Tibial nerve (tissue), 4 donors: ENCODE measurements at places on chromosomes 11 and 22. TPM values are rescaled to one million over a fixed set of nuclear protein-coding genes. Genes with fewer than 3 reads are reported as not detected.

DNA sequence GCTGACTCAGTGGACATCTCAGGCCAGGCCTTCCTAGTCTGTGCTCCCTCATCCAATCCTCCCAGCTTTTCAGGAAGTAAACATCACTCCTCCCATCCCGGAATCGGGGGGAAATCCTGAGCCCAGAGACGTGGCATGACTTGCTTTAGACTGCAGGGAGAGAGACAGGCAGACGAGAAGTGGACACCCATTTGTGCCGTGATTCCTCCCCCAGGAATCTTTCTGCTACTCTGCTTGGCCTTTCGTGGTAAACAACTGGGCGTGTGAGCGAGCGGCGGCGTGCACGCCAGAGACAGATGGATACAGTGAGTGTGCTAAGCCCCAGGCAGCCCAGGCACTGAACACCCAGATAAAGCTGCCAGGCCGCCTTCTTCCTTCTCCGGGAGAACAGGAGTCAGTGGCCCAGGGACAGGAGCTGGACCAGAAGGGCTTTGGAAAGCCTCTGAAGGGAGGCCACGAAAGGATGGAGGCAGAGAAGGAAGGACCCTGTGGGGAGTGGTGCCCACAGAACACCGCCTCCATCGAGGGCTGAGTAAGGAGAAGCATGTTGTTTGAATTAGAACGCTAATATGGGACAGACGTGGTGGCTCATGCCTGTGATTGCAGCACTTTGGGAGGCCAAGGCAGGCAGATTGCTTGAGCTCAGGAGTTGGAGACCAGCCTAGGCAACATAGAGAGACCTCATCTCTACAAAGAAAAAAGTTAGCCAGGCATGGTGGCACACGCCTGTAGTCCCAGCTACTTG, 53.0 kb upstream of the PRR5 start:
- DNase-seq, result no peak

Gene USH1C
- total RNA-seq, result not detected

Gene TBX10
- not detected for total RNA-seq

DNA sequence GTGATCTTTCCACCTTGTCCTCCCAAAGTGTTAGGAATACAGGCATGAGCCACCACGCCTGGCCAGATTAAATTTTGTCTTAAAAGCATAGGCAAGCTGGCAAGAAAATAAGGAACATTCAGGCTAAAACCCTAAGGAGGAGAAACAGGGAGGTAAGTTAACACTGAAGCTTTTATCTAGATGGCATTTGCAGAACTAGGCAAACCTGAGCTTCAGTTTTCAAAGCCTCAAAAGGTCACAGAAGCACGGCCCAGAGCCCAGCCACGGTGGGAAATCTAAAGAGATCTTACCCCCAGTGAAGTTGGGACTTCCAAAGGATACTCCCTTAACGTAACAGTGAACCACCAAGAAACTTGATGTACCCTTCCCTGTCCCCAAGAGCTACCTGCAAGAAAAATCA, 28.4 kb downstream of the PC start:
- DNase-seq, result no peak

GRCh38 chr22:47604563-47604962, 842.1 kb downstream of the TBC1D22A start:
- DNase-seq, result no peak

DNA sequence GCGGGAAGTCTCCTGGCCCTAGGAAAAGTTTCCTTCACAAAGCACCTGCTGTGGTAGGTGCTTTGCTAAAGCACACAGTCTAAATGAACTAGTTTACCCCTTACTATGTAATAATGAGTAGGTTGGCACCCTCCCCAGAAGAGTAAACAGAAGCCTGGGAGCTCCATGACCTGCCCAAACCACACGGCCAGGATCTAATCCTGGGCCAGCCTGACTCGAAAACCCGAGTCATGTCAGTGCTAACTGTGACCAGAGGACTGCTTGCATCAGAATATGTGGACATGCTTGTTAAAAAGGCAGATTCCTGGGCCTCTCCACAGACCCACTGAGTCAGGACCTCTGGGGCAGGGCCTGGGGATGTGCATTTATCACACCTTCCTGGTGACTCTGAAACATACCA, 67.7 kb downstream of the PANX1 start:
- DNase-seq, result no peak

- no peak for DNase-seq
Measured at GRCh38 chr11:11476971-11477645, 124.1 kb upstream of the CSNK2A3 start.

DNA sequence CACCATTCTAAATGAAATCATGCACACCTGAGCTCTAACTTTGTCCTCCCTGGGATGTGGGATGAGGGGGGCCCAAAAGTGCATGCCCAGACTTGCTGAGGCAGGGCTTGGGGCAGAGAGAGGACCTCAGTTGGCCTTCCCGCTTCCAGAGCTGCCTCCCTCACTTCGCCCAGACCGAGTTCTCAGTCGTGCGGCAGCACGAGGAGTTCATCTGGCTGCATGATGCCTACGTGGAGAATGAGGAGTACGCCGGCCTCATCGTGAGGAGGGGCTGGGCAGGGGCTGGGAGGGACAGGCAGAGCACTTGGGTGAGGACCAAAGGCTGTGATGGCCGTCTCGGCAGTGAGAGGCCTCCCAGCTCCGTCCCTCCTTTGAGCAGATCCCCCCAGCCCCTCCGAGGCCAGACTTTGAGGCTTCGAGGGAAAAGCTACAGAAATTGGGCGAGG, 8.2 kb downstream of the CFL1 start:
- no peak for DNase-seq

- no peak for DNase-seq
Measured at GRCh38 chr22:48197189-48197690, 1434.8 kb downstream of the TBC1D22A start.

GRCh38 chr11:66880496-66881450, 23.9 kb downstream of the LRFN4 start:
- DNase-seq, result no peak

Gene ZP1
- not detected for total RNA-seq

DNA sequence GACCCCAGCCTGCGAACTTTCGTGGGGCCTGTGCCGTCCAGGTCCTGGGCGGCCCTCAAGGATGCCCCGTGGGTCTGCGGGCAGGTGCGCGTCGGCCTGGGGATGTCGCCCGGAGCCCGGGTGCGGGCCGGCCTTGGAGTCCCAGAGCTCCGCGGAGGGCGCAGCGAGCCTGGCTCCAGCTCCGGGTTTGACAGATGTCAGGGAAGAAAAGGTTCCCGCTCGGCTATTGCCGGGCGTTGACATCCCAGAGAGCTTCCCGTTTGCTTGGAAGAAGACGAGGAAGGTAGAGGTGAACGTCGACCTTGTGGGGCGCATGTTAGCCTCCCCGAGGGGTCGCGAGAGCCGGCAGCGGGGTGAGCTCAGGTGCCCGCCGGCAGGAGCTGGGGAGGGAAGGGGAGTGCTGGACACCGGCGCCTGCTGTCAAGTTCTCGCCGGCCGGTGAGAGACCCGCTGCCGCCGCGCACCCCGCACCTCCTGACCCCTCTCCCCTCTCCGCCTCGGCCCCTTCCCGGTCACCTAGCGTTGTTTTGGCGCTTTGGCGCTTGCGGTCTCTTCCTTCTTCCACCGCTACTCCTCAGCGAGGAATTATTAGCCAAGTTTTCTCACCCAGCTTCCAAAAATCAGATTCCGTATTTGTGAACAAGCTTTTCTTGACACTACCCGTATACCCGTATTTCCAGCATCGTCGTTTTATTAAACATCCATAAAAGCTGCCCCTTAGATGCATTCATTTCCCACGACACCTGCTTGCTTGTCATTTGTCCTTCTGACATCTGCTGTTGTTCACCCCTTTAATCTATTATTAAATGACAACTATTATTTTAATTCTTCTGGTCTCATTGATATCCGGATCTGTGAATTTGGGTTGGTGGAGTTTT, 1.3 kb downstream of the BMAL1 start:
- DNase-seq, result no peak

GRCh38 chr11:119424775-119425174, 1.8 kb upstream of the THY1 start:
- no peak for DNase-seq
